Right lung (tissue), 10 donors: ENCODE measurements at places on chromosomes 13 and 19. TPM values are rescaled to one million over a fixed set of nuclear protein-coding genes. Genes with fewer than 3 reads are reported as not detected.
A peak's percentile ranks its signal among the peaks of the same experiment; 100 is the strongest.

Gene NOSIP
- 56.9 TPM for polyA plus RNA-seq

Gene BRSK1
- 10.2 TPM for polyA plus RNA-seq

Gene FCER2
- polyA plus RNA-seq, result 0.50 TPM

Gene FNDC3A
- 78.0 TPM for polyA plus RNA-seq

Gene DNAJC15
- 22.3 TPM for polyA plus RNA-seq

Gene PDE4C
- 1.7 TPM for polyA plus RNA-seq

GRCh38 chr13:22262001-22262885 is 591.4 kb downstream of the FGF9 start:
- DNase-seq, result peak; percentile 19

GRCh38 chr13:36848199-36848982 is 29.4 kb downstream of the RFXAP start:
- no peak for DNase-seq

- no peak for DNase-seq
These were observed 463.3 kb downstream of the ITGBL1 start for GRCh38 chr13:101915755-101916107.

DNA sequence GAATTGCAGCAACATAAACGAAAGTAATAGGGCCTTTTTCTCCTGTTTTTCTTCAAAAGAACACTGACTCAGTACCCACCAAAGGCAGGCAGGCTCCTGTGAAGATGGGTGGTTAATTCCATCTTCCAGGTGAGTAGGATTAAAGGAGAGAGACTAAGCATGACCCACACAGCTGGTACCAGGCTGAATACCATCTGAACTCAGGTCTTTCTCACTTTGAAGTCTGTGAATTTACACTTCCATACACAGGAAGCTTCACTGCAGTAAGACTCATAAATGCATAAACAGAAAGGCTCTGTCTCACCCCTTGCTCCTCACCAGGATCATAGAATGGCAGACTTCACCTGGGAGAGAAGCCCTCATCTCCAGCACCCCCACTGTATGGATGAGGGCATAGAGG is 194.6 kb downstream of the KLF12 start:
- no peak for DNase-seq

- DNase-seq, result no peak
These were observed 17.7 kb downstream of the NFIX start for GRCh38 chr19:13012690-13013608.

DNA sequence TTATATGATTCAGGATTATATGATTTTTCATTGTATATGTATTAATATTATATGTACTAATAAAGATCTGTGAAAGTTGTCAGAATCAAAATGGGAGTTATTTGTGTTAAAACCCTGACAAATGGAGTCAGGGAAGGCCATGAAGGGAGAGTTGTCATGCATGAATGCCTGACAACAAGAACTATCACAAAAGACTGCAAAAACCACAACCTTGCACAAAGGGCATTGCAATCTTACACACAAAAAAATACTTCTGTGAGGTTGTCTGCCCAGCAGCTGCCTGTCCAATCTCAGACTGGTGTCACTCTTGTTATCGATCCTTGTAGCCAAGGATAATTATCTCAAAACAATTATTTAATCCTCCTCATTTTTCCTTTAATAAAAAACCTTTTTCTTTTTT is 21.2 kb upstream of the RBM26 start:
- no peak for DNase-seq

- DNase-seq, result no peak
These were observed 761.5 kb downstream of the EFNB2 start for GRCh38 chr13:105773863-105774538.

GRCh38 chr19:40394816-40395210 is 4.8 kb upstream of the HIPK4 start:
- DNase-seq, result no peak

DNA sequence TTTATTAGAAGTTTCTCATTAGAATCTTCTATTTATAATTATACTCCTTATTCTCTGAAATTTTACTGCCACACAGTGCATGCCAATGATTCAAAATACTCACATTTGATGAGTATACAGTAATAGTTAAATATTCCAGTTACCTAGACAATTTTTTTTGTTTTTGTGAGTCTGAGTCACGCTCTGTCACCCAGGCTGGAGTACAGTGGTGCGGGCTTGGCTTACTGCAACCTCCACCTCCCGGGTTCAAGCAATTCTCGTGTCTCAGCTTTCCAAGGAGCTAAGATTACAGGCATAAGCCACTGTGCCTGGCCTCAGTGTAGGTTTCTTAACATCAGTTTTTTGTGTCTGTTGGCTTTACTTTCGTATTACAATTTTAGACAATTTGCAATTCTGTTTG is 87.1 kb downstream of the ZNF486 start:
- DNase-seq, result no peak

DNA sequence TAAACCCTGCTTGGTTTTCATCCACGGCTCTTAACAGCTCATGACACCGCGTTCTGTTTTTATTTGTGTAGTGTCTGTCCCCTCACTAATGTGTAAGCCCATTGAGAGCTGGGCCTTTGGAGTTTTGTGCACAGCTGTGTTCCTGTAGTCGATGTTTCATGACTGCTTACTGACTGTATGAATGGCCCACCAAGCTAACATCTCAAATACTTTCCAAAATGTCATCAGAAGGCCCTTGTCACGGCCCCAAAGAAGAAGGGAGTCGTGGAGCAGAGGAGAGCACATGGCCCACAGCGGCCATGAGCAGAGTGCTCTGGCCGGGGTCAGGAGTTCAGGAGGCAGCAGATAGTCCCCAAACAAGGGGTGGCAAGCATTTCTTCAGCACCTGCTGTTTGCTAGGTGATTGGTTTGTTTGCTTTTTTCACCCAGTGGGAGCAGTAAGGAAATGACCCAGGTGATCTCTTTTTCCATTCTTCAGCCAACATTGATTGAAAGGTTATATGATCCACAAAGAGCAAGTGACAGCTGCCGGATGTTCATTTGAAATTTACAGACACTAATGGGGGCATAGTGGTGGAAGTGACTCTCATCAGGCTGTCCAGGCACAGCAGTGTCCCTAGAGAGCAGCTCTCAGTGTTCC is 315.2 kb downstream of the ATP8A2 start:
- no peak for DNase-seq

DNA sequence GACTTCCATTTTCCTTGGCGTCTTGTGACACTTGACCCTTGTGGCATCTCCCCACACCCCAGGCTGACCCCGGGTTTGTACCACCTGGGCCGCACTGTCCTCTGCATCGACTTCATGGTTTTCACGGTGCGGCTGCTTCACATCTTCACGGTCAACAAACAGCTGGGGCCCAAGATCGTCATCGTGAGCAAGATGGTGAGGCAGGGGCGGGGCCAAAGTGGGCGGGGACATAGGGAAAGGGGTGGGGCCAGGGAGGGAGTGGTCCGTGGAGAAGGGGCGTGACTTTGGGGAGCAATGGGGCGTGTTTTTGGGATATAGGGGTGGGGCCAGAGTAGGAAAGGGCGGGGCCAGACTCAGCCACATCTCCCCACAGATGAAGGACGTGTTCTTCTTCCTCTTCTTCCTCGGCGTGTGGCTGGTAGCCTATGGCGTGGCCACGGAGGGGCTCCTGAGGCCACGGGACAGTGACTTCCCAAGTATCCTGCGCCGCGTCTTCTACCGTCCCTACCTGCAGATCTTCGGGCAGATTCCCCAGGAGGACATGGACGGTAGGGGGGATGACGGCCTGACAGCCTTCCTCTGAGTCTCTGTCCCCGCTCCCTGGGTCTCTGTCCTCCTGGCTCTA is 42.8 kb downstream of the TRPM4 start:
- DNase-seq, result no peak

DNA sequence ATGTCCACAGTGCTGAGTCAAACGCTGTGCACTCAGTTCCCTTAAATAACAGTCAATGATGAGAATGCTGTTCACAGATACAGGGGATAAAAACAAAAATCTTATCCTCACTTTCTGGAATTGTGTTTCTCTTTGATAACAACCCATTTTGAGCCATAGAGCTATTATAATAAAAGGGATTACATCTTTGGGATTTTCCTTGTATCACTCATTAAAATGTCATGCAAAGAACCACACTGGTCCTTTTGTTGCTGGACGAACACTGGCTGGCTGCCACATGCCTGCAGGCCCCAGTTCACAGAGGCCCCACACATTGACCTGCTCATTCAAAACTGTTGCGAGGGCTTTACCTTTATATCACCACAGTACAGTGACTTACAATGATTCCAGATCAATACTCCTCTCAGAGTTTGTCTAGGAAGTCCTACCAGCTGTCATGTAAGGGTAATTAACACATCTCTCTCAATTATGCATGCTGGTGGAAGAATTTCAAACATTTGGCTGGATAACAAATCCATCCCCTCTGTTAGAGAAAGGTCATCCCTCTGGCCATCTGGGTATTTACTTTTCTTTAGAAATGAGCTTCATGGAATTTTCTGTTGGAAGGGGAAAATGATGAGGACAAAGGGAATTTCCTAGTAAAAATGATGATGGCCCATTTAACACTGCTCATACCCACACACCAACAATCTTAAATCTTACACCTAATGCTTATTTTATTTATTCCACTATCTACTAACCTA is 85.9 kb downstream of the MBNL2 start:
- DNase-seq, result no peak

GRCh38 chr19:11612816-11613511 is 15.7 kb downstream of the ZNF627 start:
- no peak for DNase-seq

DNA sequence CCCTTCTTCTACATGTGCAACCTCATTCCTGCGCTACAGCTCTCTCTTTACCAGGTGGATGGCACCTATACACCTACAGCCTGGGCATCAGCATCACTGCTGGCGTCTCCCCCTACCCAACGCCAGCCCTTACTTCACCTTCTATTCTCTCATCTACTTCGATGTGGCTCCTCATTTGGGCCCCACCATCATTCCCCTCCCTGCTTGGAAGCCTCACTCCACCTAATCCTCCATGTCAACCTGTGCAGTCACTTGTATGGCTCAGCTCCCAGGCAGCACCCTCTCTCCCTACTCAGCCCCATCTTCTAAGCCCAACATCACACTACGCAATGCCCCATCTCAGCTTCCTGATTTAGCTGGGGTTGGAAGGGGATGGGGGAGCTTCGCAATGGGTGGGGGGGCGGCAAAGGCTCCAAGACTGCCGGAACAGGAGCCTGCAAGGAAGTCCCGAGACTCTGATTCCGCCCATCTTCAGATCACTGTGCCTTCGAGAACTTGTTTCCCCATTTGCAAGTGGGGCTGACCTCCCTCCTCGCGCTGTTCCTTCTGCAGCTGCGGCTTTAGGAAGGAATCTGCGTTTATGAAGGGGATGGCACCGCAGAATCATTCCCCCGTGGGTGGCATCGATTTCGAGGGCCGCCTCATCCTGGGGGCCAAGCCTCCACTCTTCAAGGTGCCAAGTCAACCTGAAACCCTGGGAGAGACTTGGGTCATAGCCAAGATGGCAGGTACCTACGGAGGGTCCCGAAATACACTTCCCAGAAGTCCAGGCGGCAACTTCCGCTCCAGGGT is 913 bp downstream of the MZF1 start:
- no peak for DNase-seq

- no peak for DNase-seq
These were observed 304.4 kb downstream of the DCLK1 start for GRCh38 chr13:35826626-35827254.
